ENCODE measurements at places on chromosomes 6 and 20.

- no peak for DNase-seq
Observed at GRCh38 chr6:111579816-111580215, 25.9 kb downstream of the TRAF3IP2 start.

DNA sequence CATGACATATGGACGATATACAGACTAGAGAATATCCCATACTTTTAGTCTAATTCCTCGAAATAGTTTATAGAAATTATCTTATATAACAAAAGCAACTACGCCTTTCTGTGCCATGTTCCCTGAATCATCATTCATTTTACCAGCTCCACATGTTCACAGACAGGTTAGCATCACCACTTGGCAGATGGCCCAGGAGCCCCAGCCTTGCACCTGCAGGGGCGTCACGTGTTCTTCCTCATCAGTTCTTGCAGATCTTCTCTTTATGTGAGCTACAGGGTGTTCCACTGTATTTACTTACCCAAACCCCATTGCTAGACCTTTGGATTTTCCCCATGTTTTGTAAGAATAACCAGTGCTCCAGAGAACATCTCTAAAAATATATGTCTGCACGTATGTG, 12.6 kb upstream of the BNIP5 start:
- DNase-seq = peak; percentile 76

DNA sequence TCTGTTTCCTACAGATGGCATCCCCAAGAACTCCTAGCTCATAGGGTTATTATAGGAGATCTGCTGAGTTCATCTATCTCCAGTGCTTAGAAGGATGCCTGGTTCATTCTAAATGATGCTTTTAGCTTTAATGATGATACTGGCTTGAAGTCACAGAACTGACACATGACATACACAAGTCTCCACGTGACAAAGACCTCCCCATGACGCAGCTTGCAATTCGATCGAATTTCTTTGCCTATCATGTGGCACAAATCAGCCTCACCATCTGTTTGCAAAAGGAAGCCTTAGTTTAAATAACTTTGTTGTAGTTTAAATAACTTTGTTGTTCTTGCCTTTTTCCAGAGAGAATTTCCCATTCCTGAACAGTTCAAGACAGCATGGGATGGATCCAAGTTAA, 44.1 kb upstream of the FAM8A1 start:
- no peak for DNase-seq

DNA sequence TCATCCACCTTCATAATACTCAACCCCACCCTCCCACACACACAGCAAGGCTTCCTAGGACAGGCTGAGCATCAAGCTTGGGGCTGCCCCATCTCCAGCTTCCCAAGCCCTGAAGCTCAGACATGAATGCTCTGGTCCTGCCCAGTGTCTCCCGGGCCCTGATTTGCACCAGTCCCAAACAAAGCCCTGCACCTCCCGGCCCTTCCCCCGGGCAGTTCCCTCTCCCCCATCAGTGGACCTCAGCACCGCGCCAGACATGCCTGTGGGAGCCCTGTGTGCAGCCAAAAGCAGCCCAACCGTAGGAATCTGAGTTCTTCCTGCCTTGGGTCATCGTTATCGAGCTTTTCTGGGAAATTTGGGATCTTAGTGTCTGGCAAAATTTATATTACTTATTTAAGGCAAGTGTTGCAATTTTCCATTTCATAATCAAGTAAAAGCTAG, 63.5 kb downstream of the THBS2 start:
- no peak for DNase-seq

DNA sequence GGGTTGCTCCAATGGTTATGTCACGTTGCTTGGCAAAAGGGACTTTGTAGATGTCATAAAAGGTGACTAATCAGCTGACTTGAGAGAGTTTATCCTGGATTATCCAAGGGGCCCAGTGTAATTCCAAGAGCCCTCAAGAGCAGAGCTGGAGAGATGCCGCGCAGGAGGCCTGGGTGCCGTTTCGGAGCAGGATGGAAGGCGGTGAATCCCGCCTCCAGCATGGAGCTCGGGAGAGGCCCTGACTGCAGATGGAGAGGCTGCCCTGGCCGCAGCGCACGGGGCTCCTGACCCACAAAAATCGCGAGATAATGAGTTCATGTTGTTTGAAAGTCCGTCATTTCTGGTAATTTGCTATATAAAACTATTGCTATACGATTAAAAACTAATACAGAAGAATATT, 219.8 kb downstream of the ZDHHC14 start:
- no peak for DNase-seq

GRCh38 chr6:112235956-112236355, 18.4 kb downstream of the LAMA4 start:
- no peak for DNase-seq

- DNase-seq = no peak
Observed at GRCh38 chr6:21478411-21478810, 115.1 kb upstream of the SOX4 start.

GRCh38 chr20:32332614-32333013, 25.5 kb upstream of the ASXL1 start:
- no peak for DNase-seq

DNA sequence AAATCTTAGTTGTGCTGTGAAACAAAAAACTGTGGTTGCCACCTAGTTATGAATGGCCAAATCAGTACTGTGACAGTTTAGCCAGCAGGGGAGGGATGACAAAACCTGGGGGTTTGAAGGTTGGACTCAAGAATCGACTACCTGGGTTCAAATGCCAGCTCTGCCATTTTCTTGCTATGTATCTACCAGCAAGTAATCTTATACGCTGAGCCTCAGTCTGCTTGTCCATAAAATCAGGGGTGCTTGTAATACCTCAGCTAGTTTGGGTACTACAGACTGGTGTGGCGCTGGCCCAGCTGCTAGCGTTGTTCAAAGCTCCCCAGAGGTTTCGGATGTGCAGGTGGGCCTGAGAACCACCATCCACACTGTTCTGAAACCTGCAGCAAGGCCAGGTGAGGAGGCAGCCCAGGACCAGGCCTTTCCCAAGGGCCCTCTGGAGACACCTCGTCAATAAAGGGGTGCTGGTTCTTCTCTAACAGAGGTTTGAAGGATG, 40.4 kb downstream of the TRAM2 start:
- no peak for DNase-seq

GRCh38 chr6:55182016-55182650, 7.8 kb downstream of the HCRTR2 start:
- no peak for DNase-seq

DNA sequence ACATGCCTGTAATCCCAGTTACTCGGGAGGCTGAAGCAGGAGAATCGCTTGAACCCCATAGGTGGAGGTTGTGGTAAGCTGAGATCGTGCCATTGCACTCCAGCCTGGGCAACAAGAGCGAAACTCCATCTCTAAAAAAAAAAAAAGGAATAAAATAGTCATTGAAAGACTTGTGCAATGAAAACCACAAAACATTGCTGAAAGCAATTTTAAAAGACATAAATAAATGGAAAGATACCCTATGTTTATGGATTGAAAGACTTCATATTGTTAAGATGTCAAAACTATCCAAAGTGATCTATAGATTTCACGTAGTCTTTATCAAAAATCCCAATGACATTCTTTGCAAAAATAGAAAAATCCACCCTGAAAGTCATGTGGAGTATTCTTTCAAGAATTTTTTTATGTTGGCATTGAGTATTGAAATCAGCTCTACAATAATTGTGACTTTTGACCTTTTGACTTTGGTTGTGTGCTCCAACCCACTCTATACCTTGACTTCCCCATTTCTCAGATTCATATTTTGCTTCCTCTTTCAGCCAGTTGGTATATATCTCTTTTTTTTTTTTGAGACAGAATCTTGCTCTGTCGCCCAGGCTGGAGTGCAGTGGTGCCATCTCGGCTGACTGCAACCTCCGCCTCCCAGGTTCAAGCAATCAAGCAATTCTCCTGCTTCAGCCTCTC, 45.5 kb upstream of the SLC23A2 start:
- DNase-seq = no peak

- DNase-seq = no peak
Observed at GRCh38 chr6:45816674-45817297, 198.9 kb downstream of the CLIC5 start.

DNA sequence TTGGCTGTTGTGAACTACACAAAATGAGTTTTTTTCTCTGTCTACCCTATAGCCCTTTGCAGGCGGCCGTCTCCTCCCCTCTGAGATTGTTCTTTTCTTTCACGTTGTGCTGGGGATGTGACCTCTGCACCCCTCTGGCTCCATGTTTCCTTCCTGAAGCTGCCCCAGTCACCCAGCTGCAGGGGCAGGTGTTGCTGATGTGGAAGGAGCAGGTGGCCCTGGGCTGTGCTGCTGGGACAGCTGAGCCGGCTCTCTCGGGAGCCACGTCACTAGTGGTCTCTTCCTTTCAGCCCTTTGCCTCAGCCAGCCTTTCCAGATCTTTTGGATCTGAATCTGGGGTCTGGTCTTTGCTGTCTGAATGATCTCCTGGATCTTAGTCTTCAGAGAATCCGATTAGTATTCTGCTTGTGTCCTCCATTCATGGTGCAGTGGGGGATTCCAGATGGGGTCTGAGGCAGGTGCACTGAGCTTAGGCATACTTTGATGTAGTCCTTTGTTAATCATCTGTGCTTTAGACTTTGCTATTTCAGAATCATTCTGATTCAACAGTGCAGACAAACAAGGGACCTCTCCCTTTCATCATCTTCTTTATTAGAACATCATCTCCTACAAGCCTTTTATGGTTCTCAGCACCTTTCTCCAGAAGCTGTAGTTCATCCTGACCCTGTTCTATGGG, 31.4 kb downstream of the TMEM181 start:
- DNase-seq = no peak

DNA sequence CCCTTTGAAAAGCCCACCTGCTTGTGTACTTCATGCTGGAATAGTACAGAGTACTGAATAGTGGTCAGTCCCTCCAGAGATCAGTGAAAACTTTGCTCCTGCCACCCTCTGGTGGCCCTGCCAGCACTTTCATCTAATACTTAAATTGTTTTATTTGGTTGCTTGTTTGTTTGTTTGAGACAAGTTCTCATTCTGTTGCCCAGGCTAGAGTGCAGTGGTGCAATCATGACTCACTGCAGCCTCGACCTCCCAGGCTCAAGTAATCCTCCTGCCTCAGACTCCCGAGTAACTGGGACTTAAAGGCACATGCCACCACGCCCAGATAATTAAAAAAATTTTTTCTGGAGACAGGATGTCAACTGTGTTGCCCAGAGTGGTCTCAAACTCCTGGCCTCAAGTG, 9.1 kb downstream of the FAM83D start:
- DNase-seq = no peak

DNA sequence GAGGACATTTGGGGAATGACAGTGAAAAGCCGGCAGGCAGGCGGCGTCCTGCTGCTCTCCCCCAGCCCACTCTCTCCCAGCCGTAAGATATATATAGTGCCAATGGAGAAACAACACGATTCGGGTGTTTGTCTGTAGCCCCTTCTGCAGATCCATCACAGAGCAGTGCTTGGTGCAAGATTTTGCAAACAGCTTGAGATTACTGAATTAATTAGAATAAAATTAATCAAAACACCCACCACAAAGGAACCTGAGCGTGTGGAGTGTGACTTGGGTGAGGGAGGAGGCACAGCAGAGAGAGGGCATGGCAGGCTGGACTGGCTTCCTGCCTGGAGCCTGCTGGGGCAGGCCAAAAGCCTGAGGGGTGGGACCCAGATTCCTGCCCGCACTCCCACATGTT, 28.8 kb upstream of the CCDC167 start:
- DNase-seq = no peak

DNA sequence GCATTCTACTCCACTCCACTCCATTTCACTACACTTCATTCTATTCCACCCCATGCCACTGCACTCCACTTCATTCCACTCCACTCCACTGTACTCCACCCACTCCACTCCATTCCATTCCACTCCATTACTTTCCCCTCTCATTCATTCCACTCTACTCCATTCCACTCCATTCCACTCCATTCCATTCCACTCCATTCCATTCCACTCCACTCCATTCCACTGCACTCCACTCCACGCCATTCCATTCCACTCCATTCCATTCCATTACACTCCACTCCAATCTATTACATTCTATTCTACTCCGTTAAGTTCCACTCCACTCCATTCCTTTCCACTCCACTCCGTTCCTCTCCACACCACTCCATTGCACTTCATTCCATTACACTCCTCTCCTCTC, 25.0 kb upstream of the DEFB125 start:
- no peak for DNase-seq

DNA sequence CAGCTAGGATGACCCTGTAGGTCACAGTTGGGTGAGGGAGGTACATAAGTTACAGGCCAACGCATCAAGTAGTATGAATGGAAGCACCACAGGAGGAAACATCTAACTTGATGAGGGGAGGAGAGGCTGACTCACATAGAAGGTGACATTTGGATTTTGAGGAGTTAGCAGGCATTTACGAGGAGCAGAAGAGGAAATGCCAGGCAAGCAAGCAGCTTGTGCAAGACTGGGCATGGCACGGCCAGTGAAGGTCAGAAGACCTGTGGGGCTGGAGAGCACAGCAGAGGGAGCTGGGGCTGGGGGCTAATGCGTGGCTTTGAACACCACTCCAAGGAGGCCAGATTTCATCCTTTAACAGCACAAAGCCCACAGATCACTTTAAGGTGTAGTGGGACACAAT, 37.8 kb downstream of the MUC22 start:
- no peak for DNase-seq
